Omental fat pad (tissue), 4 donors: ENCODE measurements at places on chromosomes 6 and 20.

DNA sequence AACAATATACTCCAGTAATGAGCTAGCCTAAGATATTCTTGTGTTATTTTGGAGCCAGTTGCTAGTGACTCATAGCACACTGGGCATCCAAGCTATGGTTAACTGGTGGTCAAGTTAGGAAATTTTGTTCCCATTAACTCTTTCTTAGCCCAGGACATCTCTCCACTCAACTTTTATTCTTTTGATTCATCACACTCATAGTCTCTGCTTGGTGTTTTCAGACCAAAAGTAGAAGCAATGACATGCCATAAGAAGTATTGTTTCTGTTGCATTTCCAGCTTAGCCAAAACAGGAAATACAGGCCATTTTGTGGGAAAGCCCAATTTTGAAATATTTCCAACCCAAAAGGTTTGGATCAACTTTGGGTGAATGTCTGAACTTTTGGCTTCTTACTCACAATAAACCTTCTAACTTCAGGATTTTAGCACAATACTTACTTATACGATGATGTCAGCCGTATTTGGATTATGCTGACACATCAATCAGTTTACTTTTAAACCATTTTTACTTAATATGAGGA, 31.6 kb upstream of the CCN2 start:
- no peak for DNase-seq

GRCh38 chr6:14451594-14452374, 334.2 kb downstream of the CD83 start:
- DNase-seq, result no peak

DNA sequence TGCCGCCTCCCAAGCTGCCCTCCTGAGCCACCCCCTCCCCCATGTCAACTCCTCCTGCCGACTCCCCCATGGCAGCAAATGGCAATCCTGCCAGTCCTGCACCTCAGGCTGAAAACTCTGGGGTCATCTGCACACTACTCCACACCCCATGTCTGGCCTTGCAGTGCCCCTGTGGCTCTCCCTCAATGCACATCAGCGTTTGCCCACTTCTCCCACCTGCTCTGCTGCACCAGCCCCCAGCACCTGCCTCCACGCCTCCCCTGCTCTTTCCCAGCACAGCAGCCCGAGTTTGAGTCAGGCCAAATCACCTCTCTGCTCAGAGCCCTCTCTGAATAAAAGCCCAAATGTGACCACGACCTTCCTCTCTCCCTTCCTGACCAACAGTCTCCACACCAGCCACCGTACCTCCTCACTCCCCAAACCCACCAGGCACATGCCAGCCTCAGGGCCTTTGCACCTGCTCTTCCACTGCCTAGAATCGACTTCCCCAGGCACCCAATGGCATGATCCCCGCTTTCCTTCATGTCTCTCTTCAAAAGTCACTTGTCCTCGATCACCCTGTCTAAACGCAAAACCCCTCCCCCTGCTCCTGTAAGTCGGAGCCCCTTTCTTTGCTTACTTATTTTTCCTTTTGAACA, 4.3 kb downstream of the PXDC1 start:
- DNase-seq, result no peak

GRCh38 chr6:116268589-116269293, 11.0 kb downstream of the TSPYL1 start:
- DNase-seq, result no peak

- DNase-seq, result no peak
Observed at GRCh38 chr6:37125774-37126492, 44.0 kb upstream of the PIM1 start.

DNA sequence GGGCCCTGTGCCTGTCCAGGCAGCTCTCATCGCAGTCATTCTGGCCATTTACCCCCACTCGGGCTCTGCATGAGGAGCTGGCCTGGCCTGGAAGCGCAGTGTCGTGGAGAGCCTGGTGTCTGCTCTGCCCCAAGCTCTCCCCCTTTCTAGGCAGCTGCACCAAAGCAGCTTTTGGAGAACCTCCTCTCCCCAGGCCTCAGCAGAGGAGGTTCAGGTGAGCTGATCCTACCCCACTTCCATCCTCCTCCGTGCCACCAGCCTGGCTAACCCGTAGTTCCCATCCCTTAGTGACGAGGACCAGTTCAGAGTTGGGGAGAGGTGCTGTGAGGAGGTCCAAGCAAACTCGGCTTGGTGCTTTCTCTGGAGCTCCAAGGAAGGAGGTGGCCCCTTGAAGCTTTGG, 30.5 kb upstream of the PHACTR3 start:
- DNase-seq, result no peak

DNA sequence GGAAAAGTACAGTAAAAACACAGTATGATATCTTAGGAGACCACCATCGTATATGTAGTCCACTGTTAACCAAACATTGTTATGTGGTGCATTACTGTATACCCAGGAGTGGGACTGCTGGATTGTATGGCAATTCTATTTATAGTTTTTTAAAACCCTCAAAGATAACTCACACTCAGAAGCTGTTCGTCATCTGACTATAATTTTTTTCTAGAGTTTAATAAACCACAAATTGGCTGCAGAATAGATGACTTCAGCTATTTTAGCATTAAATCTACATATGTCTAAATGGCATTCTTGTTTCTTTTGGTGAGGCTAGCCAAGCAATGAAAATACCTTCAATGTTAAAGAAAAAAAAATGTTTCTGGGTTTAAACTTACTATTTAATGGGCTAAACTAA, 134.2 kb upstream of the BMP5 start:
- no peak for DNase-seq

- DNase-seq, result no peak
Observed at GRCh38 chr6:39310542-39310941, 3.7 kb downstream of the KCNK17 start.

DNA sequence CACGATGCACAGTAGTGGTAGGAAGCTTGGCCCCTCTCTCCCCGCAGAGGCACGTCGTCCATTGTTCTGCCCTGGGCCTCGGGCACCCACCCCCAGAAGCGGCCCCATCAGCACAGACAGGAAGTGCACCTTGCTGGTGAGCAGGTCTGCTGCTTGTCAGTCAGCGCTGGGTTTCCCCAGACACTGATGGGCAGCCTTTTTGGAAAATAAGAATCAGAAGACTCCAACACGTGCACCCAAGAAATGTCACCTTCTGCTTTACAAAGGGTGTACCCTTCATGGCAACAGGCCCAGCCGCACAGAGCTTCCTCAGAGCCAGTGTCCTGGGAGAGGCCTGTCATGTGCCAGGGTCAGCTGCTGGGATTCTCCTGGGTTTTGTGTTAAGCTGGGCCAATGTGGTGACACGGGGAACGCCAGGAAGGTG, 34.7 kb upstream of the IRF4 start:
- DNase-seq, result no peak

DNA sequence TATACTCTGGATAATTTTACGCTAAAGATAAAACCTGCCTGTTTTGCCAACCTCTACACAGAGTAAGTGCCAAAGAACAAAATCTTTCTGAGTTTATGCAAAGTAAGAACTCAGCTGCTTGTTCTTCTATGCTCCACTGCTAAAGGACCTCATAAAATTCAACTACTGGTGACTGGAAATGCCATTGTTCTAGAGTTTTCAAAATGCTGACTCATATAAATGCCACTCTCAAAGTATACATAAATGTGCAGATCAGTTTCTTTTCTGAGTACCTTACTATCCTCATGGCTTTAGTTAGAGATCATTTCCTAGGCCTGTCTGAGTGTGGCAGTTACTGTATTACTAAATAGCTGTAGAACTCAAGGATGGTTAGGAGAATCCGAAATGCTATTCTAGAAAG, 45.6 kb downstream of the LYRM4 start:
- no peak for DNase-seq

GRCh38 chr6:158793432-158793831, 25.7 kb downstream of the EZR start:
- no peak for DNase-seq

DNA sequence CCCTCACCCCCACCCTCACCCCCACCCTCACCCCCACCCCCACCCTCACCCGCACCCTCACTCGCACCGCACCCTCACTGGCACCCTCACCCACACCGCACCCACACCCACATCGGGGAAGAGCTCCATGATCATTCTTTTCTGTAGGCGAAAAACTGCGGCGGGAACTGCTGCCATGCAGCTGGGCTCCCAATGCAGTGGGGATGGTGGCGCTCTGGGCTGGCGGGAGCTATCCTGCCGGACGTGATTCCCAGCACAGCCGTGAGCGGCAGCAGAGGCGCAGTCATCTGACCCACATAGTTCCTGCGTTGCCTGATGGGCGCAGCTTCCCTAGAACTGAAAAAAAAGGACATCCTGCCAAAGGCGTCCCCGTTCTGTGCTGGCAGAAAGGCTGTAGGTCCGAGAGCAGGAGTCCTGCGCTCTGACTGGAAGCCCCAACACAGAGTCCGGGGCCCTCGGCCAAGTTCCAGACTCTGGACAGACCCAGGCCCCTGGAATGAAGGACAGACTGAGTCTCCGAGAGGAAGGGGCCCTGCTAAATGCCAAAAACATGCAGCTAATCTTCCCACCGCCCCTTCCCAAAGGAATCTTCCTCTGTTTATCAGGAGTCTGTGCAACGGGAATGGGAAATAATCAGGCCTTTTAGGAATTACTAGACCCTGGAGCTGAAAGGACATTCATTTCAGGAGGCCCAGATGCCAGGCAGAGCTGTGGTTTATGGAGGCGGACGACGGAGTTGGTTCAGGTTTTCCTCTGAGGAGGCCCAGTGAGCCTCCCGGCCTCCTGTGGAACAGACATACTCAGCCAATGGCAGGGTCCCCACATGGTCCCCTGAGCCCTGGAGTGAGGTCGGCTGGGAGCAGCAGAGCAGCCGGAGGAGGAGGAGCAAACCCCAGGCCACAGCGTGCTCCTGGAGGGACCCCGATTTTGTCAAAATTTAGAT, 14.1 kb upstream of the TCFL5 start:
- DNase-seq, result no peak
